ENCODE measurements at places on chromosomes 13 and 19.

DNA sequence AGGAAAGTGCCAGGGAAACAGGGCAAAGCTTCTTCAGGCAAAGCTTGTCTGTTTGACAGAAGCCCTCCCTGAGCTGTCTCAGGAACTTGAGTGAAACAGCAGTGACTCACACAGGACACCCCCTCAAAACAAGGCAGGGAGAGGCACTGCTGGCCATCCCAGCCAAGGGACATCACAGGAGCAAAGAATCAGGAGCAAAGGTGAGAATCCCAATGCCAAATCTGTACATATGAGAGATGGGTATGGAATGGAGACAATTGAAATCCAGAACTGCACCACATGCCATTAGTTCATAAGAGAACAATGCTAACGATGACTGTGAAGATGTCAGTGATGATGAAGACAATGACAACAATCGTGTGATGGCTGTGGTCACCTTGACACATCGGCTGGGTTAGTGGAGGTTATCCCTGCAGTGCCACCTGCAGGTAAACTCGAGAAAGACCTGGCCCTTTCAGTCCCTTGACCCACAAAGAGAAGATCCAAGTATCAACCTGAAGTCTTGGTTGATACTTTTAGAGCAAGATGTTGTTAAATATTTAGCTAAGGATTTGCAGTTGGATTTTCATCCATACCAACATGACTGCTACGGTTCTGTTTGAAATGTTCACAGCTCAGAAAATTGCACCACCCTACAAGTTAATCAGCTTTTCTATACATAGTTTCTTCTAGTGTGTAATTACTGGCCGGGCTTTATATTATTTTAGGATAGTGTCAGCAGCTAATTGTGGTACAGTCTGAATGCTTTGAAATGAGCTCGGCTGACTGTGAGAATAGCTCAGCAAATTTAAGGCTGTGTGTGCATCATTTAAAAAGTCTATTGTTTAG is 42.0 kb upstream of the IPO5 start:
- DNase-seq = no peak

DNA sequence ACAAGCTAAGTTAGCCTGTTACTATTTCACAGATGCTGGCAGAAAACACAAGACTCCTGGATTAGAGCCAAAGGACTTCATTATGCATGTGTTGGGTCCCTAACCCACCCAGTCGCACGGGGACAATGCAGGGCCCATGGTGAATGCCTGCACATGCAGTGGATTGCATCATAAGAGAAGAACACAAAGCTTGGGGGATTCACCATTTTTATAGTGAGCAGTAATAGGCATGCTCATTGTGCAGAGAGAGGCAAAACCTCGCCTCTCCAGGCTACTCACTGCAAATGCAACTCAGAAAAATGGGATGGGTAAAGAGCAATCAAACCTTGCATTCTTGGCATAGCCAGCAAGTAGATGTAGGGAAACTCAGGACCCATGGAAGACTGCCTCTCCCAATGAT is 115.8 kb downstream of the DIAPH3 start:
- DNase-seq = no peak

DNA sequence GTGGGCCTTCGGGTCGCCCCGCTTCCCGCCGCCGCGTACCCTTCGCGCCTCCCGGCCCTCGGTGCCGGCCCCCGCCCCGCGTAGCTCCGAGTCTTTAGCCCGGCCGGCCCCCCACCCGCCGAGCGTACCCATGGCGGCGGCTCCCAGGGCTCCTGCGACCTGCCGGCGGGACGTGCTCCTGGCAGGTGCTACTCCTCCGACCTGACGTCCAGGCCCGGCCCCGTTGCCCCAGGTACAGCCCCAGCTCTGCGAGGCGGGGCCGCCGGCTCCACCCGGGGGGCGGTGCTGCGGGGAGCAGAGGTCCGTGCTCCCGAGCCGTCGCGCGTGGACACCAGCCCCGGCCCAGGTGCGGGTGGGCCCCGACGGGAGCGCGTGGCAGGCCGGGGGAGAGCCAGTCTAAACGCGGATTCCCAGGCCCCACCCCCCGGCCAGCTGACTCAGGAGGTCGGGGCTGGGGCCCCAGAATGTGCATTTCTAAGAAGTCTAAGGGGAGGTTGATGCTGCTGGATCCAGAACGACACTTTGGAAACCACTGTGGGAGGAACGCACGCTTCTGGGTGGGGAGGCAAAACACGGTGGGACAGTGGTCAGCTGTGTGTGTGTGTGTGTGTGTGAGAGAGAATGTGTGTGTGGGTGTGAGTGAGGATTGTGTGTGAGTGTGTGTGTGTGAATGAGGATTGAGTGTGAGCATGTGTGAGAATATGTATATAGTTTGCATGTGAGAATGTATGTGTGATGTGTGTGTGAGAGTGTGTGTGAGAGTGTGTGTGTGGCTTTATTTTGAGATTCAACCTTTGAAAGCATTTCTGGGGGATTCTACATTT is at the start of gene SLC15A1:
Gene SLC15A1, minus strand, starts transcription at position 206 of the 824 bp plus-strand sequence. Its CDS starts 74 bp downstream, at position 132.
- no peak for DNase-seq

- DNase-seq = no peak
These were observed 6.5 kb upstream of the USF2 start for GRCh38 chr19:35262101-35262761.

GRCh38 chr13:38415233-38415632 is 65.6 kb downstream of the UFM1 start:
- DNase-seq = no peak

DNA sequence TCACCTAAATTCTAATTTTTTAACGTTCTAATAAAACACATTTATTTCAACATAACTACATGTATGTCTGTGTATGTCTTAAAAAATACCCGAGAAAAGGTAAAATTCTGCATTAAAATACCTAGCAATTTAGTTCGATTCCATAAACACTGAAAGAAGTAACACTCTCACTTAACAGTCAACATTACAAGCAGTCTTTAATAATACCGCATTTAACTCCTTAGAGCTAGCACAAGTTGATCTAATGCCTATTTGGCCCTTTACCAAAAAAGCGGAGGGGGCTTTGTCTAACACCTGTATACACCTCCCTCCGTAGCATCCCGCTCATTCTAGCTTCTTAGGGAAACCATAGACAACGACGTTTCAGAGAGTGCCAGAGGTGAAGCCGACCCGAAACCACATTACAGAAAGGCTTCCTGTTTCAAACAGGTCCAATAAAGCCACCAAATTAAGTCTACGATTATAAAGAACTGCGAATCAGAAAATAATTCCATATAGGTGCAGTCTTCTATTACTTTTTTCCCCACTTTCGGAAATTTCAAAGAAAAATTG is 1.2 kb downstream of the SPART start:
- no peak for DNase-seq

DNA sequence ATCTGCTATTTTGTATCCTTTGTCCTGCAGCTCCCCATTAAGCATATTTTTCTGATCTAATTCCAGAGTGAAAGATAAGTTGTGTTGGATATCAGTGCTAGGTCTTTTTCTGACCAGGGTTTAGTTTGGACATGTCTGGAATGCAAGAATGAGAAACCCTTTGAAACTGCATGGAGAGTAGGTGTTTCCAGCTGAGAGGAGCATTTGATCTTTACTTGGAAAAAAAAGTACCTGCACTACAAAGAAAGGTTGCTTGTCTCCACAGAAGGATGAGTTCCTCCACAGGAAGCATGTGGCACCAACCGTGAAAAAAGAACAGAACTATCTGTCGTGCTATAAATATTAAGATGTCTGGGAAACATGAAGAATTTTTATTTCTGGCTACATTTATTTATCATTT is 36.6 kb upstream of the MED4 start:
- DNase-seq = no peak

- no peak for DNase-seq
These were observed 200.5 kb downstream of the FGF9 start for GRCh38 chr13:21871382-21871781.

DNA sequence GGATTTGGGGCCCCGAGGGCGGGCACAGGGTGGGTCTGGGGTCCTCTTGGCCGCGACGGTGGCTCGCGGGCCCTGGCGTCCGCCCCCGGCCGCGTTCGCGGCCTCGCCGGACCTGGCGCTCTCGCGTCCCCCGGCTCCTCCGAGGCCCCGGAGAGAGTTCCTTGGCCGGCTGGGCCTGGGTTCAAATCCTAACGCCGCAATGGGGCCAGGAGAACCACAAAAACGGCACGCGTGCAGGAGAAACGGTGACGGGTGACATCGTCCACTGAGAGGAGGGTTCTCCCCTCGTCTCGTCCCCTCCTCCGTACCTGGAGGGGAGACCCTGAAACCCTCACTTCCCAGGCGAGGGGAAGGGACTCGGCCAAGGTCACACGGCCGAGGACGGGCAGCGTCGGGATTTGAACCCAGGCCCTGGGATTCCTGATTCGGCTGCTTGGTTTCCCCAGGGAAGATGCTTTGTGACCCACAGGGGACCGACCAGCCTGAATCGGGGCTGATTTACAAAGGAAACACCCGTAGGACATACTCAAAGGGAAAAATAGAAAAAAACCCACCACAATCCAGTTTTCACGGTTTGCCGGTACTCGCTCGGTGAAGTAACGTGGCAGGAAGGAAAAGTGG is 624 bp downstream of the SAFB start:
- peak; percentile 16 for DNase-seq

- DNase-seq = no peak
These were observed 143.3 kb upstream of the MYO16 start for GRCh38 chr13:108486096-108486495.

- DNase-seq = no peak
These were observed 16.0 kb downstream of the SMAD9 start for GRCh38 chr13:36903925-36904595.

GRCh38 chr13:51639171-51639570 is 54.9 kb downstream of the WDFY2 start:
- DNase-seq = no peak

GRCh38 chr13:103607995-103608394 is 541.8 kb upstream of the SLC10A2 start:
- no peak for DNase-seq

GRCh38 chr13:48979892-48980291 is 4.2 kb downstream of the FNDC3A start:
- no peak for DNase-seq

- DNase-seq = peak; percentile 21
These were observed 113.2 kb downstream of the TM9SF2 start for GRCh38 chr13:99614465-99614885.

GRCh38 chr19:43380008-43380407 is 26.5 kb downstream of the CD177 start:
- DNase-seq = no peak

DNA sequence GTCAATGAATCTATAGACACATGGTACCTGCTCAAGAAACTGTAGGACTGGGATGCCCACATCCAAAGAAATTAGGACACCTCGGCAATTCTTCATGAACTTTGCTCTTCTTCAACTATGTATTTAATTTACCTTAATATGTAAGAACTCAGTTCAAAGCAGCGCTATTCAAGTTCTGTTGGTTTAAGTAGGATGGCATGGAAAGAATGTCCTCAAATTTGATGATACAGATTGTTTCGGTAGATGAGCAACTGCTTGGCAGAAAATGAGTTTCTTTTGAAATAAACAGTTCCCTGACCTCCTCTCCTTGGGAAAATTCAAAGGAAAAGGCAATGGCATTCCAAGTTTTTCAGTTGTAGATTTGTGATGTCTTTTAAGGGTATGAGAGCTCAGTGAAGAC is 36.7 kb downstream of the FGF9 start:
- no peak for DNase-seq

DNA sequence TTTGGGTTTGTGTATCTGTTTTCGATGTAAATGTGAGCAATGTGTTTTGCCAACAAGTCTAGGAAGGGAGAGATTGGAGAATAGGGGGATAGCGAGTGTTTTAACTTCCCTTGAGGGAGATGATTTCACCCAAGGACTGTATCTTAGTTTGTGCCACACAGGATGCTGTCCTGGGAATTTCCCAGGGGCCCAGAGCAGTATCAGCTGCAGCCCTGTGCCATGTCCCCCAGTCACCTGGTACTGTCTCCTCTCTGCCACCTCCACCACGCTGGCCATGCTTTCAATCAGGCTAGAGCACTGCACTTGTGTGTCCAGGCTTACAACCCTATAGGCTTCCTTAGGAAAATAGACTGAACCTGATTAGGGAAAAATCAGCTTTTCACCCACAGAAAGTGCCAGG is 40.1 kb upstream of the CLDN10 start:
- DNase-seq = no peak

GRCh38 chr13:48528720-48529119 is 4.2 kb downstream of the RCBTB2 start:
- DNase-seq = no peak

DNA sequence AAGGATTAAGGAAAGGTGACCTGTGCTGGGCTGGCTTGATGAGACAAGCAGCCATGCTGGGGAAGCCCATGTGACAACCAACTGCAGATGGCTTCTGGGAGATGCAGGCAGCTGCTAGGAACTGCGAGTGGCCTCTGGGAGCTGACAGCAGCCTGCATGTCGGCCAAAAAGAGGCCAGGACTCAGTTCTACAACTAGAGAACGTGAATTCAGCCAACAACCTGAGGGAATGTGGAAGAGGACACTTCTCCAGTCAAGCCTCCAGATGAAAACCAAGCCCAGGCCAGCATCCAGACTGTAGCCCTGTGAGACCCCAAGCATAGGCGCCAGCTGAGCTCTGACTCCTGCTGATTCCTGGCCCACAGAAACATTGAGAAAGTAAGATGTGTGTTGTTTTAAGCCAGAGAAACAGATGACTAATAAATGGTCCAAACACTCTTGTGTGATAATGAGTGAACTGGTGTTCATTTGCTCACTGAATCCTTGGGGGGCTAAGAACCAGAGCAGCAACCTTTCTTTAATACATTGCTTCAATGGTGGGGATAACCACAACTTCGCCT is 45.0 kb downstream of the SLC7A1 start:
- no peak for DNase-seq

DNA sequence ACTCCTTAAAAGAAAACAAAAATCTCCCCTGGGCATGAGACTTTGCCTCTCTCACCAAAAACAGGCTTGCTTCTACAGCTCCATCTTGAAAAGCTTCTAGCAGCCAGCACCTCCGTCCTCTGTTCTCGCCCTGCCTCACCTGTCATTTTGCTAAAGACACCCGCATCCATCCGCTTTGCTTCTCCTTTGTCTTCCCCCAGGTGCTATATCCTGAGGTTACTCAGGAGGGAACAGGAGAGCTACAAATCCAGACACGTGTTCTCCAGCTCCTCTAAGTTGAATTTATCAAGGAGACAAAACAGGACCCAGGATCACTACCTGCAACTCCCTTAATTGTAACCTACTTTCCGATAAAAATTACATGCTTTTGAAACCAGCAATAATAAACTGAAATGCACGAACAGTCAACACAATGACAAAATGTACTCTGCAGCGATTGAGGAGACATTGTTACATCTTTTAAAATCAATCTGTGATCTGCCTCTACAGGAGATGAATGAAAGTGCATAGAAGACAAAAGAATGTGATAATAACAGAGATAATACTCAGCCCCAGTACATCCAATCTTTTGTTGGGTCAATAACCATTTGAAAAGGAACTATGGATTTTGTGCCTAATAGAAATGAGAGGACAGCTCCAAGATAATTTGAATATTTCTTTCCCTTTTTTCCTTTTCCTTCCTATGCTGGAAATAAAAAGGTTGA is 221.2 kb downstream of the DCLK1 start:
- no peak for DNase-seq

- no peak for DNase-seq
These were observed 460 bp downstream of the MEDAG start for GRCh38 chr13:30906411-30907051.

DNA sequence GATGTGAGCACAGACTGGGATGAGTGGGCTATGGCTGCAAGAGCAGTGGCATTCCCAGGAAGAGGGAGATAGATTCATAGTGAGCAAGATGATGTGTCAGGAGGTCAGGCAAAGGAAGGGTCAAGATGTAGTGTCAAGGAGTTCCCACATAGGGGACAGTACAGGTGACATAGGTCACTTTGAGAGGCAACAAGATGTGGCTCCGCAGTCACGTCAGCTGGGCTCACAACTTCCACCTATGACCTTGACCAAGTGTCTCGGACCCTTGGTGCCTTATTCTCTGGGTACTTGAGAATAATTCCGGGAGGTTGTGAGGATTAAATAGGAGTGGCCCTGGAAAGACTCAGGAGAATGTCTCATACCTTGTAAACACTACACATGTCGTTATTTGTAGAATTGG is 10.5 kb downstream of the ZNF317 start:
- DNase-seq = no peak
